Brain (organoid and tissue), 16 donors: ENCODE measurements at places on chromosomes 16 and 17.

DNA sequence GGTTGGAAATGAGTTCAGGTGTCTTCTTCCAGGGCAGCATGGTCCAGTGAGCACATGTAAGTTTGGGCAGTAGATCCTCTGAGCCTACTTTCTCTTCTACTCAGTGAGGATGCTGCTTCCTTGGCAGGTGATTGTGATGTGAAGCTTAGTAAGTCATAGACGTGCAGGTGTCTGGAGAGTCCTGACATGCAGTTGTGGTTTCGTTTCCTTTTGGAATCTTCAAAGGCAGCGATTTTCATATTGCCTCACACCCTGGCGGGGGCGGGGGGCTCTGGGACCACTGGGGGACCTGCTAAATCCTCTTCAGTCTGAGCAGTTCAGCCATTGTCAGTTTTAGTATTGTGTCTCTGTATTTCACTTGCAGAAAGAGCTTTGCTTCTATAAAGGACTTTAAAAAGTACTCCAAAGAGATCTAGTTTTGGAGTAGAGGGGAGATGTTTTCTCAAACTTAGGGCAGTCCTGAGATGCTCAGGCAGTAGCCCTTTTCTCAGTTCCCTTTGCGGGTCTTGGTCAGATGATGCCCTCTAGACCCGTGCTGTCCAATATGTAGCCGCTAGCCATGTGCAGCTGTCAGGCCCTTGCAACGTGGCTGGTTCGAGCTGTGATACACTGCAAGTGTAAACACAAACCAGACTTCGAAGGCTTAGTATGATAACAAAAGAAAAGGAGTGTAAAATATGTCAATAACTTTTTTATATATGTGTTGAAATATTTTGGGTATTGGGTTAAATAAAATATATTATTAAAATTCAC, 4.0 kb upstream of the CDK5R1 start:
- DNase-seq: no peak

GRCh38 chr17:80852476-80853015, 139.1 kb upstream of the CHMP6 start:
- no peak for DNase-seq

GRCh38 chr16:49427771-49428170, 54.2 kb downstream of the C16orf78 start:
- no peak for DNase-seq

DNA sequence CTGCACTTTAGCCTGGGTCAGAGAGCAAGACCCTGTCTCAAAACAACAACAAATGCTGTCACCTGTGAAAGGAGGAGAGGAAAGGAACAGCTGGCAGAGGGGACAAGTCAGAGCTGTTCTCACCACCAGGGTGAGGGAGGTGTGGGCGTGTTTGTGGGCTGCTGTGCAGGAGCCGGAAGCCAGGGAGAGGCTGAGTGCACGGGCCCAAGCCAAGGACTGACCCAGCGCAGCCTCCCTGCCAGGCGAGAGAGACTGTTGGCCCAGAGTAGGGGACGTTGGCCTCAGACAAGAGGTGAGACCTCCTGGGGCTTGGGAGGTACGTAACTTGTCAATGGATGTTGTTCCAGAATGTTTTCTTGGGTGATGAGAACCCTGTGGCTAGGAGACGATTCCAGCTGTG, 10.7 kb downstream of the SPNS2 start:
- no peak for DNase-seq

DNA sequence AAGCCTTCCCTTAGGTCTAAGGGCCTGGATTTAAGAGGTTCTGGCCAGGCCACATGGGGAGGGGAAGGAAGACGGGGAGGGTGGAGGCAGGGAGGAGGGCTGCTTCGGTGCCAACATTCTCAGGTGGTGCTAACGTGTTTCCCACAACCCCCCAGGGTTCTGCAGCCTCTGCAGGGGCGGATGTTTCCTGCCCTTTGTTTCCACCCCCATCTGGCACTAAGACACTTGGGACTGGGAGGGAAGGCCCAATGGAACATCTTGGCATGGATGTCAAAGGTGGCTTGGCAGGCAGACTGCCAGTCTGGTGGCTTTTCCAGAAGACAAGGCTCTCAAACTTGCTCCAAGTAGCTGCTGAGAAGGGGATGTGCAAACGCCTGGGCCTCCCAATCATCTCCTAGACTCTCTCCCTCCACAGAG, 12.7 kb downstream of the HIC1 start:
- DNase-seq: no peak

DNA sequence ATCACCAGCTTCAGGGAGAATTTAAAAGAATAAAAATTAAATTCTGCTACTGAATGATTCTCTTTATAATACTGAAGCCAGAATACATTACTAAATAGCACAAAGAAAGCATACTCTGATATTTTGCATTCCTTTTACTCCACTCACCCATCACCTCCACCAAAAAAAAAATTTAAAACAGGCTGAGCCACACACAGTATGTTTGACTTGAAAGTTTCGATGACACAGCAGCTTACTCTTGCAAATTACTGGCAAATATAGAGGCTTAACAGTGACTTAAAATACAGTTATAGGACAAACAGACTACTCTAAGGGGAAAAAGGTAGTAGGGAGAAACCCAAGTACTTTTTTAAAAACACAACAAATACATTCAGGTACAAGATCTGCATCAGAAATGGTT, 39.2 kb downstream of the GPATCH8 start:
- DNase-seq: no peak

DNA sequence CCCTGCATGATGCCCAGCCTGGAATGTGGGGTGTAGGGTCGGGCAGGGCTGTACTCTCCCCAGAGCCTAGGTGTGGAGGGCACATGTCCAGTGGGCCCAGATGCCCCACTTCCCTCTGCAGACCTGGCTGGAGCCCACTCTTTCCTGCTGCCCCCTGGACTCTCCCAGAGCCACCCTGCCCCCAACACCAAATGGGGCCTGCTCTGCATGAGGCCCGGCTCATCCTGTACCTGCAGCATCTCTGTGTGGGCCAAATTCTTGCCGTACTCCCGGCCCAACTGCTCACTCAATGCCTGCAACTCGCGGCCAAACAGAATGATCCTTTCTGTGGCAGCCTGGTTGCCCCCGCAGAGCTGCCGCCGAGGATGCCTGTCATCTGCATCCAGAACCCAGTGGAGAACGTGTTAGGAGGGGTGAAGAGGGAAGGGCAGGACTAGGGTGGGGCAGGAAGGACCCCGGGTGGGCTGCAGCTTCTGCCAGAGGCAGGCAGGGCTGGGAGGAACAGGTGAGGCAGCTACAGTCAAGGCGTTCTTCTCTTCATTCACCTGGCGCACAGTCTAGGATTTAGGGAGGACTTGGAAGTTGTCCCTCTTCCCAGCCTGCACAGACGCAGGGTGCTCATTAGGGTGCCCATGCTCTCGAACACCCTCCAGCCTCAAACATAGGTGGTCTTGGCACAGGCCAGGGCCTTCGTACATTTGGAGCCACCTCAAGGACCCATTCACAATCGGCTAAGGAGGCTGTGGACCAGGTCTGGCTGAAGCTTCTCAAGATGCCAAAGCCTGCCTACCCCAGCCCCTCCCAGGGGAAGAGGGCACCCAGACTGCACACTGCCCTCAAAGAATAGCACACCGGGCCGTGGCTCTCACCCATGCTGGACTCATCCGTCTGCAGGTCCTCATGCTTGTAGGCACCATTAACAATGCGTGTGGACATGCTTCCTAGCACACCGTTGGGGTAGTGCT, 8.7 kb upstream of the GFOD2 start:
- no peak for DNase-seq

DNA sequence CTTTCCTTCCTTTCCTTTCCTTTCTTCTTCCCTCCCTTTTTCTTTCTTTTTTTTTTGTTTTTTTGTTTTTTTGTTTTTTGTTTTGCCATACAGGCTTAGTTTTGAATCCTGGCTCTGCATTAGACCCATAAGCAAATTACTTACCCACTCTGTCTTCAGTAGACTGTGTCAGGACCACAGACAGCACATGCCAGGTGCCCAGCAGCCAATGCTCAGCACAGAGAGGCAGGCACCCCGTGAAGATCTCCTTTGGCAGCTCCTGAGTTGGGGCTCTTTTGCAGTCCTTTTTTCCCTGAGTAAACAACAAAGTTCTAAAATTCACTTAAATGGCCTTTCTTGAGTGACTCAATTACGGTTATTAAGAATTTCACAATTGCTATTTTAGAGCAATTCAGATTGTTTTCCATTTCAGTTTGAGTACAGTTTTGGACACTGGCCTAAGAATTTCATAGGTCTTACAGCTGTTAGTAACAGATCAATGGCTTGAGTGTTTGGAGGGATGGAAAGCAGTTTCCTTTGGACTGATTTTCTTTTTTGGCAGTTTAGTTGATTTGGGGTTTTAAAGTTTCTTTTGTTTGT, 26.2 kb upstream of the SLC5A11 start:
- DNase-seq: no peak

DNA sequence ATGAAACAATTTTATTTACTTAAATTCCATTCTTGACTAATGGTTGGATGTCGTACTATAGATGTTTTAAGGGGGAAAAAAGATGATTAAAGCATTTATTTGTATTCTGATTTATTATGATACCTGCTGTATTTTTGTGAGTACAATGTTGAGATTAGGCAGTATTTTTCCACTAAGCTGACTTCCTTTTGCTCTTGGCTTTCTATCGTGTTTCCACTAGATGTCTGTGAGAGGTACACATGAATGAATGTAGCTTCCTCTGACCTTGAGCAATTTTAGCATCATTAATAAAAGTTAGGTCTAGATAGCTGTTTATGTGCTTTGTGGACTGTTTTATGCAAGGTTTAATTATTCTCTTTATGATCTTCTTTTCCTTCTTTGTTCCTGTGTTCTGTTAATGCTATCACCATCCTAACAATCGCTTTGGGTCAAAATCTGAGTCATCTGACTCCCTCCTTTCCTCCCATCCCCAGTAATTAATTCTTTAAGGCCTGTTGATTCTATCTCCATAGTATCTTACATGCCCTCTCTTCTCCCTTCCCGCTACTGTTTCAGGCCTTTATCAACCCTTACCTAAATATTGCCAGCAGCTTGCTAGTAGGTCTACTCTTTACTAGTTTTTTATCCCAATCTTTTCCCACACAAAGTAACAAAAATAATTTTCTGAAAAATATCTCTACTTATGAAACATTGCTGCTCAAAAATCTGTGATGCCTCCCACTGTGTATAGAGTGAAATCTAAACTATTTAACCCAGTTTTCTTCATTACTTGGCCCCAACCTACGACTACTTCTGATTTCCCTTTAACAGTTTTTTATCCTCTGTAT, 76.0 kb downstream of the VMP1 start:
- no peak for DNase-seq
